AML-193 (cell line): ENCODE measurements at places on chromosomes 2 and 18.

- DNase-seq, result no peak
Measured at GRCh38 chr18:11521853-11522252, 87.5 kb upstream of the SLC35G4 start.

DNA sequence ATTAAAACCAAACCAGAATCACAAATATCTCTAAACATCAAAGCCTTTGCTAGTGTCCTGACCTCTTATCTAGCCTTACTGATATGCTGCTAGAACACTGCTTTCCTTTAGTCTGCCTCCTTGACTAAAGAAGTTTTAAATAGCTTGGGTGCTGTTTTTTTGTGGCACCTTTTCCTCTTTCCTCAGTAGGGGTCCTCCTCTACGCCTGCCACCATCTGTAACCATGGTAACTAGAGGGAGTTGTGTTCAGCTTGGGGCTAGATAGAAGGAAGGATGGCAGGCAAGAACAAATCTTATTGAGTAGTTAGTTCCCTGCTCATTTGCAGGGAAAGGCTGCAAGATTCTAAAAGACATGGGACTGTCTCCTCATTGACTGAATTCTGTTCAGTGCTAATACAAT lies 86.0 kb downstream of the TAF4B start:
- no peak for DNase-seq

GRCh38 chr18:12844391-12844790 lies 39.6 kb downstream of the PTPN2 start:
- DNase-seq, result no peak

DNA sequence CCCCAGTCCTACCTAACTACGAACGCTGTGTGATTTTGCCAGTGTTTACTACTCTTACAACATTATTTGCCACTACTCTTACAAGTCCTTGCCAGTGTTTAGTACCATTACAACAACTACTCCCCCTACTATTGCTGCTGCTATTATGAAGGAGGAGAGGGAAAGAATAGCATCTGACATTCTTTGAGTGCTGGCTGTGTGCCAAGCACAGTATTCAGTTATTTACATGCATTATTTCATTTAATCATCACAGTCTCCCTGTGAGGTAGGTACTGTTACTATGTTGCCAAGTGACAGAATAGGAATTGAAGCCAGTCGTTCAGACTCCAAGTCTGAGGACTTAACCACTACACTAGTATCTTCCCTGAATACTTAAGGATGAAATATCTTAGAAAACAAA lies 185.9 kb upstream of the FOSL2 start:
- DNase-seq, result no peak

- no peak for DNase-seq
Measured at GRCh38 chr2:112579241-112579640, 5.2 kb upstream of the CHCHD5 start.

GRCh38 chr18:48565105-48565504 lies 26.3 kb downstream of the CTIF start:
- no peak for DNase-seq

DNA sequence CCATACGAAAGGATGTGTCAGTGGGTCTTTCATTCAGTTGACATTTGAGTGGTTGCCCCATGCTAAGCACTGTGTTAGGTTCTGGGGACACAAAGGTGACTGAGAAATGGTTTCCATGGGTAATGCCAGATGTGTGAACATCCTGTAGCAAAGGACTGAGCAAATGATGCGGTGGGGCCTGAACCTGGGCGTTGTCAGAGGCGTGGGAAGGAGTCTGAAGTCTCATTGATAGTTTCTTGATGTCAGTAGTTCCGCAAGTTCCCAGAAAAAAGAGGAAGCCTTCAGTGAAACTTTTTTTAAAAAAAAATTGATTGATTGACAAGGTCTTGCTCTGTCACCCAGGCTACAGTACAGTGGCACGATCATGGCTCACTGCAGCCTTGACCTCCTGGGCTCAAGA lies 56.9 kb downstream of the LIMS1 start:
- peak; percentile 18 for DNase-seq
